ENCODE measurements at places on chromosomes 7 and 10.

DNA sequence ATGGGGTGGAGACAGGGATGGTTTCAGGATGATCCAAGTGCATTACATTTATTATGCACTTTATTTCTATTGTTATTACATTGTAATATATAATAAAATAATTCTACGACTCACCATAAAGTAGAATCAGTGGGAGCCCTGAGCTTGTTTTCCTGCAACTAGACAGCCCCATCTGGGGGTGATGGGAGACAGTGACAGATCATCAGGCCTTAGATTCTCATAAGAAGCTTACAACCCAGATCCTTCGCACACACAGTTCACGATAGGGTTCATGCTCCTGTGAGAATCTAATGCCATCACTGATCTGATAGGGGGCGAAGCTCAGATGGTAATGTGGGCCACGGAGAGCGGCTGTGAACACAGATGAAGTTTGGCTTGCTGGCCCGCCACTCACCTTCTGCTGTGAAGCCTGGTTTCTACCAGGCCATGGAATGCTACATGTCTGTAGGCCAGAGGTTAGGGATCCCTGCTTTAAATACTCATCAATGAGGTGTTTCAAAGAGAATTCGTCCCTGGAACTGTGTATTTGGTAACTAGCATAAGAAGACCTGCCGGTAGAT, 21.2 kb upstream of the PRKCQ start:
- DNase-seq = no peak

GRCh38 chr10:131485732-131486131, 174.2 kb upstream of the TCERG1L start:
- no peak for DNase-seq

DNA sequence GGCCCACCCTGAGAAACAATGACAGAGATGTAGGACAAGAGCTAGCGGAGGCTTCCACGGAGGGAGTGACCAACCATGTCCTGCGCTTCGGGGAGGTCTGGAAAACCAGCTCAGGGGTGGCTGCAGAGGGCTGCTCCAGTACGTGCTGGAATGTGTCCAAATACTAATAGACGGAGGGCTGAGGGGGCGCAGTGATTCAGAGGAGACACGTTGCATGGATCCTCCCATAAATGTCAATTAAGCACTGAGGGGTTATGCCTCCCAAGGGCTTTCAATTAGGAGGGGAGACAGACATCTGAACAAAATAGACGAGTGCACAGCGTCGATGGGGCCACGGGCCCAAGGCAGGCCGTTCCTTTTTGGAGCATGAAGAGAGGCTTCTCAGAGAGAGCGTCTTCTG, 51.0 kb upstream of the NPS start:
- no peak for DNase-seq

- DNase-seq = no peak
These were observed 161.9 kb downstream of the GRK5 start for GRCh38 chr10:119368991-119369869.

DNA sequence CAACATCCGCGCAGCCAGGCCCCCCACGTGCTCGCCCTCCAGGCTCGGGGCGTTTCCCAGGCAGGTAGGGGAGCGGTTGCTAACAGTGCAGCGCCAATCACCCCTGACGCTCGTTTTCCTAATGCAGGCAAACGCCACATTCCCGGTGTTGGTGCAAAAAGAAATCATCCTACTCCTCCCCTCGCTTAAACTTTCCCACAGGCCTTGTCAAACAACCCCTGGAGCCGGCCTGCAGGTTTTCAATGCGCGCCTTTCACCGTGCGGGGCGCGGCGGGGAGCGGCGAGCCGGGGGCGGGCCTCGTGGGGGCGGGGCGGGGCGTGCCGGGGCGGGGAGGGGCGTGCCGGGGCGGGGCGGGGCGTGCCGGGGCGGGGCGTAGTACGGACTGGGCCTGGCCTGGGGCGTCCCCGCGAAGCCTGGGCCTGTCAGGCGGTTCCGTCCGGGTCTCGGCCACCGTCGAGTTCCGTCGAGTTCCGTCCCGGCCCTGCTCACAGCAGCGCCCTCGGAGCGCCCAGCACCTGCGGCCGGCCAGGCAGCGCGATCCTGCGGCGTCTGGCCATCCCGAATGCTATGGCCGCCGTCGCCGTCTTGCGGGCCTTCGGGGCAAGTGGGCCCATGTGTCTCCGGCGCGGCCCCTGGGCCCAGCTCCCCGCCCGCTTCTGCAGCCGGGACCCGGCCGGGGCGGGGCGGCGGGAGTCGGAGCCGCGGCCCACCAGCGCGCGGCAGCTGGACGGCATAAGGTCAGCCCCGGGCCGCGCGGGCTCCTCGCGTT, at the start of gene ECHDC3:
Gene ECHDC3 (plus strand): TSS at position 374 of the 770 bp plus-strand sequence. CDS start 195 bp downstream, at position 569.
- DNase-seq = peak; percentile 92

DNA sequence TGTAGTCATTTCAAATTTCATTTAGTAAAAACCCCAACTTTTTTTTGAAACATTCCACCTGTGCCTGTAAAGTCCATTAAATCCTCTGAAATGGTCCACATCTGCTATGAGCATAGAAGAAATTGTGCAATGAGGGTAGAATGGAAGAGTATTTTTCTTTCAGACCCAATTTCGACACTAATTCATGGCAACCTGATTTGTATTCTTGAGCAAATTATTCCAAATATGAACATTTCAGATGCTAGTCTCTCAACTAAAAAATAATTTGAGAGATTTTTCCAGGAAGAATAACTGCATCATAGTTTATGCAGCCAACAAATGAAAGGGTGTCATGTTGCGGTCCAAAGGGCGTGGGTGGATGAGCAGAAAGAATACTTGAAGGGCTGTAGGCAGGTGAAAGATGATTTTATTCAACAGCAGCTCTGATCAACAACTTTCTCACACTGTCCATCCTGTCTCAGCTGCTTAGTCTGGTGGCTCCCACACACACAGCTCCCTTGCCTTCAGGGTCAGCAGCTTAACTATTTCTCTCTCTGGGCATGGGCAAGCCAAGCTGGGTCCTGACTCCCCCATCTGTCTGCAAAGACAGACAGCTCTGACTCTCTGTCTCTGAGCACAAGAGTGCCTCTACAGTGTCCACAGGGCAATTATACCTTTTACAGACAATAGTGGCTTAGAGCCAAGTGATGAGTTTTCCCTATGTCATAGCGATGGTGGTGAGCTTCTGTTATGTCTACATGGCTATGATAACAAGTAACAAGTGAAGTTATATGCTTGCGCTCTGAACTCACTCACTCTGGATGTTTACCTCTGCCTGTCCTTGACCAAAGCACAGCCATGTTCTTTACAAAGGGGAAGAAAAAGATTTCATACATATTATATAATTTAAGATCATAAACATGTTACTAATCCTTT, 11.5 kb downstream of the STEAP2 start:
- DNase-seq = no peak

GRCh38 chr7:148500978-148501377, 89.6 kb upstream of the C7orf33 start:
- DNase-seq = no peak

DNA sequence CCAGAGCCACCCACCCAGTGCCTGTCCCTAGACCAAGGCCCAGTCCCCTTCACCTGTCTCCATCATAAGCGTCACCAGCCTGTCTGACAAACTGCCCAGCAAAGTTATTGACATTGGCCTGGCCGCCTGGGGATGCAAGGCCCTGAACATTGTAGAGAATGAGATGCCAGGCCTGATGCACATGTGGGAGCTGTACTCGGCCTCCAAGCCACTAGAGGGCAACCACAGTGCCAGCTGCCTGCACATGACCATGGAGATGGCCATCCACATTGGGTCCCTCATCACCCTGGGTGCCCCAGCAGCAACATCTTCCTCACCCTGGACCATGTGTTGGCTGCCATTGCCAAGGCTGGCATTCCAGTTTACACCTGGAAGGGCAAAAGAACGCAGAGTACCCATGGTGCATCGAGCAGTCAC, 63.7 kb upstream of the ANTXRL start:
- no peak for DNase-seq

DNA sequence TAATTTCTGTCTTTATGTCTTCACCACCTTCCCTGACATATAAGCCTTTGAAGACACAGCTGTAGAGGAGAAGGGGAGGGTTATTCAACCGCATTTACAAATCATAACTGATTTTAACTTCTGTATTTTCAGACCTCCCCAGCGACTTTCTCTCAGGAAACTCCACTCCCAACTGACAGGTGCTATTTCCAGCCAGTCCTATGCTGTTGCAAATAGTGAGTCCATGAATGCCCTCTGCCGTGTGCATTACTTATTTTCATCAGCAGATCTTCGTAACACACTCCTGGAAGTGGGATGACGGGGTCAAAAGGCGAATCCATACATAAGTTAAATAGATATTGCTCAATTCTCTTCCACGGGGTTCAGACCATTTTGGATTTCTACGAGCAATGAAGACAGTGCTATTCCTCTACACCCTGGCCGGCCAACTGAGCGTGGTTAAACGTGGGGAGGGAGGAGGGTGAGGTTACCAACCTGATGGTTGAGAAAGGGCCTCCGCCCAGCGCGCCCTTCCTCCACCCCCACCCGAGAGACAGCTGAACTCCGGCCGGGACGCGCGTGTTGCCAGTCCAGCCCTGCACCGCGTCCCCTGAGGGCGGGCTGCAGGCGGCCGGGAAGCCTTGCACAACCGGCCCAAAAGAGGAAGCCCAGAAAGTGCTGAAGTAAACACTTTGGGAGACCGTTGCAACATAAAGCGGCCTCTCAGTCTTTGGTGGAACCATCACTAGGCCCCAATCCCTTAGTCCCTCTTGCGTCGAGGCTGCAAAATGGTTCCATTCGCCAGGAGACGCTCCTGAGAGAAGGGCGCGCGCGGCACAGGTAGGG, at the start of gene APBB1IP:
Gene APBB1IP (plus strand): TSS at position 705 of the 825 bp plus-strand sequence. CDS start 53,986 bp downstream, outside the sequence.
- DNase-seq = peak; percentile 42

- DNase-seq = no peak
These were observed 1.2 kb downstream of the CCM2 start for GRCh38 chr7:45001138-45001694.

DNA sequence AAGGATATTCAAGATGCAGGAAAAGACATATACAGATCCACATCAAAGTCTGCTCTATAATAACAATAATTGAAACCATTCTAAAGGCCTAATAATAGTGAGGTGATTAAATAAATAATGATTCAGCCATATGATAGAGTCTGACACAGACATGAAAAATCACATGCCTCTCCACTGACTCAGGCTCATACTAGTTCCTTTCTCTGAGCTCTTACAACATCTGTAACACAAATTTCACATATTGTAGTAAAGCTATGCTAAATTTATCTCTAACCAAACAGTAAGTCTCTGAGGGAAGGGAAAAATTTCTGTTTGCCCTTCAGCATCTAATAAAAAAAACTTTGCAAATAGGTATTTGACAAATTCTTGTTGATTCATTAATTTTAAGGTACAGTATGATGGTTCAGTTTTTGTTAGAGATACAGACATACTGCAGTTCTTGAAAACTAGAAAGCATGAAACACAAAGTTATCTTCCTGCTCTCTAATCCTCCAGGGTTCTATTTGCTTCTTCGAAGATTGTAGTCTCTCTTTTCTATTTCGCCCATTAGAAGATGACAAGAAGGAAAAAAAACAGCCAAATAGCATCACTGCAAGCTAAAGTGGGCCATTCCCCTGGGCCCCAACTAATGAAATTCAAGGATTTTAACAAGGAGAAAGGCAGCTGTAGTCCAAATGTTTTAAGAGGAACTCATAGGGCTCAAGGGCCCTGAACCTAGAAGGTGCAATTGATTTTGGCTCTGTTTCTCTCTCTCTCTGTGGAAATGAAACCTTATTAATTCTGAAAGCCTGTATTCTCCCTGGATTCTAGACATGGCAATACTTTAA, 53.9 kb downstream of the CUBN start:
- peak; percentile 36 for DNase-seq

- DNase-seq = no peak
These were observed 38.0 kb upstream of the SLC25A13 start for GRCh38 chr7:96359876-96360275.

DNA sequence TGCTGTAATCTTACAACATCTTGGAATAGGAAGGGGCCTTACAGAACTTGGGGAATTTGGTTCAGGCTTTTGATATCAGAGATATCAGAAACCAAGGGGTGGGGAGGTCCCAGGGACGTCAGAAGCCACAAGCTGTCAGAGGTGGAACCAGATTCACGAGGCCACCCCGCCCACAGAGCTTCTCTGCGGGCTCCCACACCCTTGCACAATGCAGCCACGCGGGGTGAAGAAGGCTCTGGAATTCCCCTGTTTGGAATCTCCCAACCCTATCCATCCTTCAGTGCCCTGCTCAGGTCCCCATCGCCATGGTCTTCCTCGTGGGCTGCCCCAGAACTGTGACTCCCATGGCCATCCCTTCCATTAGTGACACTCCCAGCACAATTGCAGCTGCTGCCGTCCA, 247.1 kb upstream of the SHH start:
- DNase-seq = no peak

- peak; percentile 95 for DNase-seq
These were observed at the start of gene HSPA12A for GRCh38 chr10:116742367-116743265. Gene HSPA12A (minus strand): TSS chr10:116742566. CDS start chr10:116742469, 97 bp downstream.

- DNase-seq = no peak
These were observed 8.5 kb upstream of the LRMDA start for GRCh38 chr10:75422913-75423312.

DNA sequence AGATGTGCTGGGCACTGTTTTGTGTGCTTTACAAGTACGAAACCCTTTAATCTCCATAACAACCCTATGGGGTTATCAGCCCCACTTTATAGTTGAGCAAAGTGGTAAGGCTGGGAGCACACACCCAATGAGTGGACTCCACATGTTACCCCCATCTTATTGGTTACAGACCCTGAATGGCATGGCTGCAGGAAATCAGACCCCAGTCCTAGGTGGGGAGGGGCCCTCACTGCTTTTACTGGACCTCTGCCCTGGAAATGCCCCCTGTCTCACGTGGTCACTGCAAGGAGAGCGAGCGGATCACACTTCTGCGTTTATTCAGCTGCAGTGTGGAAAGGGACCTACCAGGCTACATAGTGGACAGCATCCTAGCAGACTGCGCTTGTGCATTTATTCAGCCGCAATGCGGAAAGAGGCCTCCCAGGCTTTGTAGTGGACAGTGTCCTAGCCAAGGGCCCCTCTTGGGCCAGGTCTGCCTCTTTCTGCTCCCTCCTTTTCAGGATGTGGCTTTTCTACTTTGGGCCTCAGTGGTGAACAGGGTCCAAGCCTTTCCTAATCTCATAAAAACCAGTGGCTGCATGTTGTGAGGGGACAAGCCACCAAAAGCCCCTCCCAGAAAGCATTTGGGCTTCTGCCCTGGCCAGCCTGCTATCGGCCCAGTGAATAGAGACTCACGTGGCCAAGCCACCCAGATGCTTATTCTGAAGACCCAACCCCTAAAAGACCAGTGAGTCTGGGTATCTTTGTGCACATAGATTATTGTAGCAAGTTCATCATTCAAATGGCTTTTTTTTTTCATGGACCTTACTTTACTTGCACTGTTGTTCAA, 405.7 kb upstream of the RNF32 start:
- no peak for DNase-seq

- DNase-seq = peak; percentile 90
These were observed 24.0 kb upstream of the EIF5AL1 start for GRCh38 chr10:79488336-79488735.

Measured in AG08396 (cell line).